ENCODE measurements at places on chromosomes 7 and 10.
A peak's percentile ranks its signal among the peaks of the same experiment; 100 is the strongest.

DNA sequence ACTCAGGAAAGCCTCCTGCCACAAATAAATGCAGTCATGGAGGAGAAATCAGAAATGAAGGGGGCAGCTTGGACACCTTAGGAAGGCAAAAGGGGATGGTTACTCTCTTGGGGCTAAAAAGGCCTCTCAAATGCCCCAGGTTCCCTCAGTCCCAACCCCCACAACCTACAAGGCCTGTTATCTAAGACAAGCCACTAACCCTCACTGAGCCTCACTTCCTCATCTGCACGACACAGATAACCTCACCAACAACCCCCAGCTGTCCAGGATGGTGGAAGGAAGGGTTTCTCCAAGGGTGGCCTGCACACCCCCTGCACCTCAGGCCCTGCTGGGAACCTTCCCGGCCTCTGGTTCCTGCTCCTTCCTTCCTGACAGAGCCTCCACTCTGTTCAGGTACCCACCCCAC lies 29.2 kb downstream of the SORBS1 start:
- DNase-seq: no peak
- peaks cover 6% of the 10 kb centered on the region for H3K4me1 ChIP-seq
- H3K4me3 ChIP-seq: no peak overlapping the region

DNA sequence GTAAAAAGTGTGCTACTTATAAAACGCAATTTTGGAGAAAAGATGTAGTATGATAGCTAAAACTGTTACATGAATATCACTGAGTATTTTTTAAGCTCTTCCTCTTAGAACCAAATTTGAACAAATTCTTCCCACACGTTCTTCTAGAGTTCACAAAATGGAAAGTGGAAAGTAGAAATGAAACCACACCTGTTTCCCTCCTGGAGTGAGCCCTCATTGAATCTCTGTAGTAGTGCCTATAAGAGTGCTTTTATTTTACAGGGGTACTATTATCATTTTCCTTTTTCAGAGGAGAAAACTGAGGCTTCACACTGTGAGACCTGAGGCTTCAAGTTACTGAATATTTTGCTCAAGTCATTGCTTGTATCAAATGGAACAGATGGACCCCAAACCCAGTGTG lies 393.0 kb downstream of the NRG3 start:
- no peak overlapping the region for H3K4me3 ChIP-seq
- H3K27me3 ChIP-seq: no peaks in the 10 kb centered on the region
- H3K27ac ChIP-seq: no peak overlapping the region
- no peaks in the 10 kb centered on the region for H3K36me3 ChIP-seq

DNA sequence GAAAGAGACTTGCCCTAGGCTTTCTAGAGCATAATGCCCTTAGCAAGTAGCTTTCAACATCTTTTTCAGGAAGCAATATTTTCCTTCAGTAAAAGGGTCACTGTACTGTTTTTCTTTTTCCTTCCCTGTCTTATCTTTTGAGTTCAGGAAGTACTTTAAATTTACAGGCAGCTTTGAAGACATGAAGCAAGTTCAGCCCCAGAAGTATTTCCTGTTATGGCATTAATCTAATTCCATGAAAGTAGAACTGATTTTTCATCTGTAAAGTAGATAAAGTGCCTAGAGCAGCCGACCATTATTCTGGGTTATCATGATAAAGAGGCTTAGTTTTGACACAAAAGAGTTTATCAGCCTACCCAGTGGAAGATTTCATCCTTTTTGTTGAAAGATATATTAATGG lies 288.2 kb downstream of the ADK start:
- H3K36me3 ChIP-seq: peaks cover 24% of the 10 kb centered on the region
- peaks cover 17% of the 10 kb centered on the region for H3K4me1 ChIP-seq
- H3K27me3 ChIP-seq: no peaks in the 10 kb centered on the region
- no peak for DNase-seq
- no peak overlapping the region for H3K27ac ChIP-seq

- no peak for DNase-seq
- H3K36me3 ChIP-seq: peaks cover 8% of the 10 kb centered on the region
- no peak overlapping the region for H3K4me3 ChIP-seq
- no peak overlapping the region for H3K27ac ChIP-seq
- H3K4me1 ChIP-seq: peaks cover 3% of the 10 kb centered on the region
- H3K27me3 ChIP-seq: no peaks in the 10 kb centered on the region
Observed at GRCh38 chr7:27889800-27890199, 149.8 kb downstream of the TAX1BP1 start.

- no peaks in the 10 kb centered on the region for H3K27me3 ChIP-seq
- H3K27ac ChIP-seq: no peak overlapping the region
- H3K4me3 ChIP-seq: no peak overlapping the region
- no peaks in the 10 kb centered on the region for H3K4me1 ChIP-seq
Observed at GRCh38 chr10:60434418-60435046, 44.9 kb upstream of the ANK3 start.

DNA sequence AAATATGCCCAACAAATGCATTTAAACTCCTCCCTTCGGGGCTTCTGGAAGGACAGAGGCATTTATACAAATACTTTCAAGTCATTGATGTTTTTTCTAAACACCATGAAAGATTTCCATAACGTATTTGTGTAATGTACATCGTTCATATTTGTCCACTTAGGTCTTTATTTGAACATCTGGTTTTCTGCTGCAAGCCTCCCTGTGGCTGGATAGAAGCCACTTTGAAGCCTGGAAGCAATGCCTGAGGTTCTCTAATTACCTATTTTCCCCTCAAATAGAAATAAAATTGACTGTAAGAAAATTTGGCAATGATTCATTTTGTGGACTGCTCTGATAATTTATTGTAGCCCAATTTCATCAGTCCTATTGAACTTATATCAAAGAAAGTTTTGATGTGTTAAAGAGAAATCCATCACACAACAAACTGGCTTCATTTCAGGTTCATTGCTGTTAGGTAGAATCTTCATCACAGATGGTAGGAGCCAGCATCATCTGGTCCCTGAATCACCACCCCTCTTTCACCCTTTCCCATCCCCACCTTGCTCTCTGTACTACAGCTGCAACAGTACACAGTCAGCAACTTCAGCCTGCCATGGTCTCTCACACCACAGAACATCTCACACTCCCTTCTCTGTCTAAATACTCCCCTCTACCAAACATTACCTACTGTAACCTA lies 186.0 kb upstream of the MGMT start:
- no peak for DNase-seq
- peaks cover 28% of the 10 kb centered on the region for H3K27me3 ChIP-seq
- no peak overlapping the region for H3K4me3 ChIP-seq
- no peak overlapping the region for H3K27ac ChIP-seq
- H3K36me3 ChIP-seq: no peaks in the 10 kb centered on the region

- no peak within 1 kb of the TSS for H3K4me3 ChIP-seq
- no peak within 1 kb of the TSS for H3K27ac ChIP-seq
- H3K36me3 ChIP-seq: peaks cover 9% of the 10 kb centered on the region
- peaks cover 38% of the 10 kb centered on the region for H3K27me3 ChIP-seq
Observed at GRCh38 chr10:49679480-49679893, at the start of gene C10orf53. TSS of gene C10orf53 (plus strand) at chr10:49679651. CDS start at chr10:49679698, 47 bp downstream.

DNA sequence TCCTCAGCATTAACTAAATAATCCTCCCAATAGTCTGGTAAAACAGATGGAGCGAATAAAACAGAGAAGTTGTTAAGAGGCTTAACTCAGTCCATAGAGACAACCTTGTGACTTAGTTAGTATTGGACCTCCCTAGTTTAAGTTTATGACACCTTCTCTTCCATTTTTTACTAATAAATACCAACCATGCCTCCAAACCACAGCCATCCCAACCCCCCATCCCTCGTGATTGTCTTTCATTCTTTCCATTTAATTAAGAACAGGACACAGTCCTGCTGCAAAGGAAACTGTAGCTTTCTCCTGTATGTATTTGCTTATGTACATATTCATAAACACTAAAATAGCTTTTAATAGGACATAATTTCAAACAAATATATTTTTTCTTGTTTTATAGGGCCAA lies 238.2 kb downstream of the SEMA3D start:
- H3K27me3 ChIP-seq: no peaks in the 10 kb centered on the region
- no peak overlapping the region for H3K27ac ChIP-seq
- DNase-seq: no peak
- no peaks in the 10 kb centered on the region for H3K4me1 ChIP-seq
- H3K36me3 ChIP-seq: no peaks in the 10 kb centered on the region

- H3K4me1 ChIP-seq: no peaks in the 10 kb centered on the region
- DNase-seq: no peak
- H3K36me3 ChIP-seq: no peaks in the 10 kb centered on the region
- H3K27ac ChIP-seq: no peak overlapping the region
- no peaks in the 10 kb centered on the region for H3K27me3 ChIP-seq
Observed at GRCh38 chr10:51204701-51205100, 130.4 kb downstream of the PRKG1 start.

DNA sequence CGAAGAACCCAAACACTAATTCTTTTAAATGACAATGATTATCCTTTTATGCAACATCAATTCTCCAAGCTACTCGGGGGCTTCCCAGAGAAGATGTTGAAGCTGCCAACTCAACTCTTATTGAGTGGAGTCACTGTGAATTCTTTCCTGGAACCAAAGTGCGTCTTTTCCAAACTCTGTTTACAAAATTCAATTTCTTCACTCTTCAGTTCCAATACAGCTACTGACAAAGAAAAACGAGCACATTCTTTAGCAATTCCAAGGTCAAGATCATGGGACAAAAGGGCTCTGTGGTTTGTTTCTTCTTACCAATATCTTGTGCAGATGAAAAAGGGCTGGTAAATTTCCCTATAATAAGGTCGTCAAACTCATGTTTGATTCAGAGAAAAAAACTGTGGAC lies 74.2 kb downstream of the FAS start:
- DNase-seq: no peak
- H3K27me3 ChIP-seq: peaks cover 25% of the 10 kb centered on the region

DNA sequence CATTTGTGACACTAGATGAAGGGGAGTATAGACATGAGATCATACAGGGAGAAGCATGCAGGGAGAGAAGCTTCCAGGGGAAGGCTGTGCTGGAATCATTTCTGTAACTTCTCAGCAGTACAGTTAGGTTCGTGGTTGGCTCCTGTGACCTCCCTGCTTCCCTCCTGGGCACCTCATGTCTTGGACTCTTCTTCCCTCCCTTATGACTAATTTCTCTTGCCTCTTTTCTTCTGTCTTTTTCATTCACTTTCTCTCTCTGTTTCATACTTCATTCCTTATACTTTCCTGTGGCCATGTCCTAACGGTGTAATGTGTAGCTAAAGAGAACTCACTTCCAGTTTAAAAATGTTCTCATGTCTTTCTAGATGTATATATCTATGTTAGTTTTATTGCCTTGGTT lies 19.1 kb upstream of the HKDC1 start:
- peak overlapping the region; percentile 46 for H3K27ac ChIP-seq
- no peak overlapping the region for H3K4me3 ChIP-seq
- H3K27me3 ChIP-seq: no peaks in the 10 kb centered on the region

GRCh38 chr10:5563991-5564536 lies 39.3 kb downstream of the CALML3 start:
- peaks cover 10% of the 10 kb centered on the region for H3K27me3 ChIP-seq
- peak; percentile 24 for DNase-seq
- H3K36me3 ChIP-seq: no peaks in the 10 kb centered on the region
- H3K4me1 ChIP-seq: peaks cover 26% of the 10 kb centered on the region
- H3K27ac ChIP-seq: peak overlapping the region; percentile 55

GRCh38 chr7:147813316-147813715 lies 777.2 kb upstream of the C7orf33 start:
- H3K36me3 ChIP-seq: no peaks in the 10 kb centered on the region
- no peak overlapping the region for H3K4me3 ChIP-seq
- H3K27ac ChIP-seq: no peak overlapping the region
- peaks cover 2% of the 10 kb centered on the region for H3K27me3 ChIP-seq
- H3K4me1 ChIP-seq: no peaks in the 10 kb centered on the region
